ENCODE measurements at places on chromosomes 7 and 10. TPM values are rescaled to one million over a fixed set of nuclear protein-coding genes. Genes with fewer than 3 reads are reported as not detected.

DNA sequence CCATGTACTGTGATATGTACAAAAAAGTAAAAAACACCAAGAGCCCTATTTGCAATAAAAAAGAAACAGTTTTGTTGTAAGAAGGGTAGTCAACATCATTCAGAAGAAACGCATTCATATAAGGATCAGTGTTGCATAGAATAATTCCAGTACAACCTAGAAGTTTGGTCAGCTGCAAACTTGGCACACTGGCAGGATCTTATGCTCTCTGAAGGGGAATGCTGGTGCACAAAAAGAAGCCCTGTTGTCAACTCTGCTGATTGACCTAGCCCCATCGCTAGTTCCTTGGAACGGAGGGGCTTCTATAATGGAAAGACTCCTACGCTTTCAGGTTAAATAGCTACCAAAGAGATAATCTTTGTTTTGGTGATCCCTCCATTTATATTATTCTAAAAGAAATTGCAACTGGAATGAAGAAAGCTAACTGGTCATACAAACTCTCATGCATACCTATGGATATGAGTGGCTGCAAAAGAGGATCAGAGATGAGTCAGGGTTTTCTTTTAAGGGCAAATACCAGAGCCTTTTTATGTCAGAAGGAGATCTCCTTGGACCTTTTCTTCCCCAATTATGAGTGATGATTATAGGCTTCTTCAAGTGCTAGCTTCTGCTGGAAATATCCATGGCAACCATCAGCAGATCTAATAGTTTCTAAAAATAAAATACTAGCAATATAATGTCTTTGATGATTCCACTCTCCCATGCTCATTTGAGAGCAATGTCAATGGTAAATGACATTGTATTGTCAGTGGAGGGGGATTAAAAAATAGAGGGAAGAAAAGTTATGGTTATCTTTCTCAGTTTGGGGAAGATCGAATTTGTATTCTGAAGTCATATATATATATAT lies 312.4 kb upstream of the CACNA2D1 start:
- DNase-seq, result no peak

DNA sequence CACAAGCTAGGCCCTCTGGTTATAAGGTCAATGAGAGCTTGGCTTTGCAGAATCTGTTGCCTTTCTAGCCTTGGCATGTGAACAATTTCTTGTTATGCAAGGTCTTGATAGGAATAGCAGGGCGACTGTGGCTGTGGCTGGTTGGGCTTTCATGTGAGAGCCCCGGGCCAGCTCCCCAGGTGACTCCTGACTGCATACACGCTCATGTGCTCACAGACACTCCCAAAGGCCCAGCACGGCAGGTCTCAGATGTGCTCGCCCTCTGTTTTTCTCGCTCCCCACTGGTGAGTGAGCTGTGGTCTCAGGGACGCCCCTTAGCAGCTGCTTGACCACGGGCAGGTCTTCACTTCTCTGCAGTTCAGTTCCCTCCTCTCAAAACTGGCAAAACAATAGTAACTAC lies 37.1 kb upstream of the ZNF32 start:
- DNase-seq, result no peak

HOXA7 gene
- not detected for polyA plus RNA-seq

- no peak for DNase-seq
Observed at GRCh38 chr7:158733775-158734494, 29.3 kb upstream of the NCAPG2 start.

DNA sequence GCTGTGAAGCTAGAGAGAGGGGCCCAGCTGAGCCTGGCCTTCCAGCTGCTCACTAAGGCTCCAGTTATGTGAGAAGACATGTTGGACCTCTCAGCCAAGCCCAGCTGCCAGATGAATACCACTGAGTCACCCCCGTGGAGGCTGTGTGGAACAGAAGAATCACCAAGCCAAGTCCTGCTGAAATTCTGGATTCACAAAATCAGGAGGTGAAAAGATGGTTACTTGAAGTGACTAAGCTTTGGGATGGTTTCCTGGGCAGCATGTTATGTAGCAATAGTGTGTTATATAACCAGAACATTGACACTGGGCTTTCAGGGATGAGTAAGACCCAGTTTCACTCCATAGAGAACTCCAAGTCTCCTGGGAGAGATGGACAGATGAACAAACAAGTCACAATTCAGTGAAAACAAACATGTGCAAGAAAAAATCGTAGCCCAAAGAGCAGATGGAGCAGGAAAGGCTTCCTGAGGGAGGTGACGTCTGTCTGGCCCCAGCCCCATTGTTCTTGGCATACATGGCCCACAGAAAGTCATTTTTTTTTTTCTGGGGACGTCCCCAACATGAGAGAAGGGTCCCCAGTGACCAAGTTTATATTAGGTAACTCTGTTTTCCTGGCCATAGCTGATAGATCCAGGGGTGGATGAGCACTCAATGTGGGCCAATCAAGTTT lies 64.1 kb upstream of the PDZD8 start:
- no peak for DNase-seq

- no peak for DNase-seq
Observed at GRCh38 chr7:36955456-36956129, 231.3 kb upstream of the AOAH start.

BRAT1 gene
- 27.0 TPM for polyA plus RNA-seq

VSTM4 gene
- 0.11 TPM for polyA plus RNA-seq

CYP2C19 gene
- not detected for polyA plus RNA-seq

Data from naive B cell (primary cell).